Stimulated activated CD4-positive, alpha-beta T cell treated with anti-CD3 and anti-CD28 coated beads, Interleukin-4, amount 100 ng/mL, for 24 hours (primary cell): ENCODE measurements at places on chromosomes 5 and 9.

- no peak for DNase-seq
These were observed 51.5 kb downstream of the PIK3R1 start for GRCh38 chr5:68267066-68267465.

- no peak for DNase-seq
These were observed 71.9 kb upstream of the GRHPR start for GRCh38 chr9:37350486-37351190.

- no peak for DNase-seq
These were observed 370.8 kb downstream of the TLE1 start for GRCh38 chr9:81318571-81318970.

DNA sequence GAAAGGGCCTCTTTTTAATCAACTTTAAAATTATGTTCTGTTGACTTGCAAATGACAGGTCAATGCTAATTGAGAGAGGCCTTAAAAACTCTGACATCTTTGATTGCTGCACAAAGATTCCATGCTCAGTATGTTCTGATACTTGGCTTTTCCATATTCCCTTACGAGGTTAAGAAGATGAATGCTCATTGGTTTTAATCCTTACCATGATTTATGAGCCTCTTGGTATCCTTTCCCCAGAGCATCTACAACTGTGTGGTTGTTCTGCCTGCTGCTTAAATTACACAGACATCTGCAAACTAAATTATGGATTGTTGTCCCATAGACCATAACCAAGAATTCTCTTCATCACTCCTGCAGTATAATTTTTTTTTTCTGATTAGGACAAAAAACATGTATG lies 352.6 kb downstream of the CDH12 start:
- no peak for DNase-seq

DNA sequence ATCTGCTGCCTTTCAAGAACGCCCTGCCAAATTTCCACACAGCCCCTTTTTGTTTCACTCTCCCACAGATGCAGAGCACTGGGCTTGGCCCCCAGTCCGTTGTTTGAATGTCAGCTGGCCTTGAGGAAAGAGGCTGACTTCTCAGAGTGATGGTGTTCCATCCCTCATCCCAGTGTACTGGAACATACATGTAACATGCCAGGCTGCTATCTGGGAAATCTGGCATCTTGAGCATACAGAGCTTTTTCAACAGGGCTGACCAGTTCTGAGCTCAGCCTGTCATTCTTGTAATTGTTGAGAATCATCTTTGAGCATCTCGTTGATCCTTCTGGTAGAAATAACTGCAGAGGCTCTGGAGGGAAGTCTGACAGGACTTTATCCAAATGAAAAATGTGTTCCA lies 2.8 kb downstream of the GALNT10 start:
- no peak for DNase-seq

- DNase-seq, result no peak
These were observed 27.8 kb downstream of the RALGPS1 start for GRCh38 chr9:126942399-126942798.

DNA sequence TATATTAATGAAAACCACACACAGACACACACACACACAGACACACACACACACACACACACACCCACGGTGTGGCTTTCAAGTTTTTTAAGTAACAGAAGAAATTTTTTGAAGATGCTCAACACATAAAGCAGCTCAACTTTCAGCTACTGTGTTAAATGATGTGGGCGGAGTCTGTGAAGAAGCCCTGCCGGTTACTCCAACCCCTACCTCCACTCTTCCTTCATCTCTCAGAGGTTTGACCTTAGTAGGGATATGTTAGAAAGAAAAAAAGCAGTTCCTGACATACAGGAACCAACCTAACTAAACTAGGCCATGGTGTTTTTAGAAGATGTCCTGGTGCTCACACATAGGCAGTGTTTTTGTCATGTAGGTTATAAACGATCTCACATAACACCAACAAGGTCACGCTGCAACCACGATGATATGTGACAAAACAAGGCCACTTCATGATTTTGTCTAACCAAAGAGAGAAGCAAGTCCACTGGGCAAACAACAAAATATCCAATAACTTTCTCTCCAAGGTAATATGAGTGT lies 112.8 kb downstream of the EMB start:
- no peak for DNase-seq

GRCh38 chr5:6527749-6528455 lies 79.2 kb downstream of the UBE2QL1 start:
- no peak for DNase-seq

GRCh38 chr9:128414461-128414860 lies 6.2 kb upstream of the CERCAM start:
- no peak for DNase-seq

- DNase-seq, result no peak
These were observed 159.8 kb downstream of the SLF1 start for GRCh38 chr5:94778299-94778698.

GRCh38 chr9:21684231-21684630 lies 118.2 kb upstream of the MTAP start:
- DNase-seq, result no peak

DNA sequence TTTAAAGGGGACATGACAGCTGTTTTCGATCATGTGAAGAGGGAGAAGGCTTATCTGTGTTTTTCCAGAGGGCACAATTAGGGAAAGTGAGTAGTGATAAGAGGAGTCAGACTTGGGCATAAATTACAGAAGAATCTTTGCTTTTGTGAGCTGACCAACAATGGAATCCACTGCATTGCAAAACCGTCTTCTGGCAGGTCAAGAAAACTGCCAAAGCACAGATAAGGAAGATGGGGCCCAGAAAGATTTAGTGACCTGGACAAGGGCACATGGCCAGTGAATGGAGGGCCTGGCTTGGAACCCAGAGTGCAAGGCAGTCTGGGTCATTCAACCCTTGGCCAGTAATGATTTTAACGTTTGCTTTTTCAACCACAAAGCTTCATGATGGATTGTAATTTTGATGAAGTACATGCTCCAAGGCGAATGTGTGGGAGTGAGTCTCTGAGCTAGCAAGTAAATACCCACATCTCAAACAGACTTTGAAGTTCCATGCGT lies 153.2 kb upstream of the MAST4 start:
- no peak for DNase-seq

- DNase-seq, result no peak
These were observed 126.1 kb downstream of the STARD4 start for GRCh38 chr5:111385970-111386831.

GRCh38 chr5:112412346-112412745 lies 6.7 kb downstream of the EPB41L4A start:
- DNase-seq, result no peak

GRCh38 chr5:179233909-179234562 lies 111.2 kb downstream of the ADAMTS2 start:
- DNase-seq, result no peak
